ENCODE measurements at places on chromosomes 11 and 22.

DNA sequence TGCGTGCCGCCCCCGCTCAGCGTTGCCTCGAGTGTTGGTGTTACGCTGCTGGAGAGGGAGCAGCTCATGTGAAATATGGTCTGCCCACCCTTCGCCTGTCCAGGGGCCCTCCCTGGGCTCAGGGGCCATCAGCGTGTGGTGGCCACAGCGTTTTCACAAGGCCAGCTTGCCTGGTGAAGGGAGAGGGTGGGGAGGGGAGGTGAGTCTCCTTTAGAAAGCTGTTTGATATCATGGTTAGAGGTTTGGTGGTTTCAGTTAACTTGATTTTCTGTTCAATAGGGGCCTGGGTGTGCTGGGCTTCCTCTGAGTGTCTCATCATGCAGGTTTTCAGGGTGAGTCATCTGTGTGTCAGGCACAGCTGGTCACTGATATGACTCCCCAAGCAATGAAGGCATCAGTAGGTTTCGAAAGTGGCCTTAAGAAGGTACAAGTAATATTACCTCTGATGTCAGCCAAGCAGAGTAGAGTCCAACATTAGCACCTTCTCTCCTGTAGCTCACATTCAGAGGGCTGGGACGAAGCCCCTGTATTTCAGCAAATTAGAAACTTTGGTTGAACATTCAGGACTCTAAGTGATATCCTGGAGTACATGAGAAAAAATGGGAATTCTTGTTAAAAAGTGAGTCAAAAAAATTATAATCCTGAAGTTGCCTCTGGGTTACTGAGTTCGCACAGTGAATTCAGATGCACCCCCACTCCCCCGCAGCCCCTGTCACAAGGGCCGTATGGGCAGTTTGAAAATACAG lies 172.5 kb downstream of the TBC1D22A start:
- DNase-seq, result peak; percentile 19

GRCh38 chr11:130783323-130783722 lies 133.0 kb downstream of the SNX19 start:
- no peak for DNase-seq

DNA sequence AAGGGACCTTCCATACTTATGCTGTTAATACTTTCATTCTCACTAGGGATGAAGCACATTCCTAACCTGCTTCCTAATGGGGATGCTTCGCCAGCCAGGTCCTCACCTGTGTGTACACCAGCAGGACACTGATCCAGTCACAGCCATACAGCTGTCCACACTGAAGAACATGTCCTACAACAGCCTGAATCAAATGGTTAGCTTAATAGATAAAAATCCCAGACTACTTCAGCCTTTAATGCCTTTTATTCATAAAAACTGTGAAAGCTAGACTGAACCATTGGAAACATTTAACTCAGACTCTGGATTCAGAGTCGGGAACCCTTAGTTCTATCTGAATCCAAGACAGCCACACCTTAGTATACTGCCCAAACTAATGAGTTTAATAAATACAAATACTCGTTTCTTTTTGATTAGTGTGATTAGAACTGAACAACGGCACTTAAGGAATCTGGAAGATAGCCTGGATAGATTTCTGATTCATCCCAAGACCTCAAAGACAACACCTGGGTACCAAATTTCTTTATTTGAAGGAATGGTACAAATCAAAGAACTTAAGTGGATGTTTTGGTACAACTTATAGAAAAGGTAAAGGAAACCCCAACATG lies 3.3 kb downstream of the FTH1 start:
- no peak for DNase-seq

DNA sequence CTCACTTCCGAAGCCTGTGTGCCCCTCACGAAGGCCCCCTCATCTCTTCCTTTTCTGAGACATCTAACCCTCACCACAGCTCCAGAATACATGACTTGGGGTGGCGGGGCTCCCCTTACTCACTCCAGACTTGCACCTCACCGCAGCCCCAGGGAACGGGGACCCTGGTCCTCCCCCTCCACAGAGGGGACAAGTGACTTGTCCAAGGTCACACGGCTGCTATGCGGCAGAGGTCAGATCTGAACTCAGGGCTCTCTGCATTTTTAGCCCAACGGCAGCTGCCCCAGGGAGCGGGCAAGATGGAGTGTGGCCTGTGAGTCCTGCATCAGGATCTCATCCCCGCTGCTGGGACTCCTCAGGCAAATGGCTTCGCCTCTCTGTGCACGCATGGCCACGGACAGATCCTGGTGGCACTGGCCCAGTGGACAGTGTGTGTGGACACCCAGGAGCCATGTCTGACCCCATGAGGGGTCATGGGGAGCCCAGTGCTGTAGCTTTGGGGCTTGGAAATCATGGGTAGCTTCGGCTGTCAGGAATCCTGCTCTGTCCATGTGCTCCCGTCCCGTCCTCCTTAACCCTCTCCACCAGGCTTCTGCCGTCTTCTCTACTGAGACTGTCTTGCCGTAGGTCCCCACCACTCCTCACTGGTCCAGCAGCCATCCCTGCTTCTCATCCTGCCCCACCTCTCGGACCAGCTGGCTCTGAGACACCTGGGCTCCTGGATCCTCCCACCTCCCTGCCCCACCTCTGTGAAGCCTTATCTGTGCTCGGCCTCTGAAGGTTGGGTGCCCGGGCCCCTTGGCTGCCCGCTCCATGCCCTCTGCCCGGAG lies 48.0 kb upstream of the CARS1 start:
- no peak for DNase-seq

DNA sequence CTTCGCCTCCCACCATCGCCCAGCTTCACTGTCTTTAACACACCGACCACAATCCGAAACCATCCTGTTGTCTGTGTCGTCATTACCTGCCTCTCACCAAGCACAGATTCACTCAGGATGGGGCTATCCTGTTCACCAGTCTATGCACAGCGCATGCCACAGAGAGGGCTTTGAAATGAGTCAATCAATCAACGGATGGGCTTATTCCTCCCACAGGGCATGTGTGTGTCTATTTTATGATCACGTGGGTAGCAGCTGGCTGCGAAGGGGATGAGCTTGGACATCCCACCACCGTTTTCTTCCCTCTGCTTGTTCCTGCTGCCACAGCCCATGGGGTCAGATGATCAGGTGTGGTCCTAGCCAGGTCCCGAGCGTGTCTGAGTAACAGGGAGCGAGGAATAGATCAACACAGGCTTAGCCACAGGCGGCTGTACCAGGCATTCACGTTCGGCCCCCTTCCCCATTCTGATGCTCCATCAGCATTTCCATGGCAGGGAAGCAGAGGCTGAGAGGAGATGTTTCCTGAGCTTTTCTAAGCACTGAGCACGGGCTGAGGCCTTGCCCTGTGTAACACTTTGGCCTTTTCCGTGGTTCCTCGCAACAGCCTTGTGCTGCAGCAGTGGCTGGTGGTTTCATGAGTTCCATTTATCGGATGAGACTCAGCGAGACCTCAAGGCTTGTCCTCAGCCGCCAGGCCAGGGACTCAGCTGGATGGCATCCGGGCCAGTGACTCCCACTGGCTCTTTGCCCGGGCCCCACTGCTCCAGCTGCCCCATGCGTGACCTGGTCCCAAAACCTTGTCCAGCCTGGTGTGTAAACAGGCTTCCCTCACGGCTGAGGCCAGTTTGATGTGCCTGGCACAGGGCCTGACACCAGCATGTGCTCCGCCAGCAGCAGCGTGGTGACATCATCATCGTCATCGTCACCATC lies 48.1 kb upstream of the FGF3 start:
- no peak for DNase-seq

DNA sequence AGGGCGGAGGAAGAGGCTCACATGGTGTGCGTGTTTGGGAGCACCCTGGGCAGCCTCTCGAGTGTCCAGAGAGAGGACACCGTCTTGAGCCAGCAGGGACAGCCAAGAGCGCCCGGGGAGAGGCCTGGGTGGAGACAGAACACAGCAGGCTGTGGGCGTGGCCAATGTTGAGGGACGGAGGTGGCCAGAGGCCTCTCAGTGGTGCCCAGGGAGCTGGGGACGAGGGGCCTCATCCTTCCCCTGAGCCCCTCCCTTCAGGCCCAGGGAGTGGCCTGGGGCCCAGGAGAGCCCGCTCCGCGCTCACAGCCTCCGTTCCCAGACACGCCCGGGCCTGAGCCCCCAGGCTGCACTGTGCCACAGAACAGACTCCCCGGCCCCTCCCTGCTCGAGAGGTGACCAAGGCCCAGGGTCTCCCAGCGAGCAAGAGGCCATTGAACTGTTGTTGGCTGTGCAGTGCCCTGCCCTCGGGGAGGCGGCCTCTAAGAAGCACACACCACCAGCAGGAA lies 48.4 kb downstream of the CDKN1C start:
- no peak for DNase-seq
